ENCODE measurements at places on chromosomes 2 and 18.

DNA sequence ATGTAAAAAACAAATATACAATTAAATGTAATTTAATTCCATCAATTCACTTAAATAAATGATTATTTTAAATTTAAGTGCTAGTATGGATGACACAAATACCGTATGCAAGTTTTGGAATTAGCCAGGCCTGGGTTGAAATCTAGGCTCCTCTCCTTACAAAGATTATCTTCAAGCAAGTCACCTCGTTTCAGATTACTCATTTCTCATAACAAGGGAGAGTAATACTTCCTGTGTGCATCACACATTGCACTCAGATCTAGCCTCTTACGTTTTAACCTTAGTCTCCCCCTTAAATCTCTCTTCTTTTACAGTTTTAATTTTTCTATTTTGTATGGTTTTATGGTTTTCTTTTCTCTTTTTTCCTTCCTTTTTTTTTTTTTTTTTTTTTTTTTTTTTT, 1475.9 kb upstream of the NXPH2 start:
- DNase-seq: no peak

DNA sequence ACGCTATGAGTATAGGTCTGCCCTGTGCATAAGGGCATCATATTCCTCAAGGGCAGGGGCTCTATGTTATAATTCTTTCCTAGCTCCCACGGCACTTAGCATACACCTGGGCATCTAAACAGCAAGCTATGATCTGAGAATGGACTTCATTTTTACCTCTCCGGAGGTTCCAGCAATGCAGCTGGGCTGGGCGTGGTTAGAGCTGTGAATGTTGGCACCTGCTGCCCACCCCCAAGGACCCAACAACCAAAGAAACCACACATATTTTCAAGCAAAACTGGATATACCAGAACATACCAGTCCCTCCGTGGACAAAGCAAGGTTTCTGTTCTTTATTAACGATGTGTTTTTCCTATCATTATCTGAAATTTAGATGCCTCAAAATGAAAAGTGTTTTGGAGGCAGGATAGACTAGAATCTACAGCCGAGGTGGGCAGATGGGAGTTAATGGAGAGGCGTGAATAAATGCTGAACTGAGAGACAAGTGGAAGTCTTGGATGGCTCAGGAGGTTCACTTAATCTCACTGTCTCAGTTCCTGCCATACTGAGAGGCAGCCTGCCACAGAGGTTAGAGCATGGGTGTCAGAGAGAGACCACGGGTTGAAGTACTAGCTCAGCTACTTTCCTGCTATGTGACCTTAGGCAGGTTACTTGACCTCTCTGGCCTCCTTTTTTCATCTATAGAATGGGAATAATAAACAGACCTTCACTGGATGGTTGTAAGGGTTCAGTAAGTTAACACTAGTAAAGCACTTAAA, 186.6 kb upstream of the SMAD2 start:
- no peak for DNase-seq

- DNase-seq: no peak
Observed at GRCh38 chr2:85167479-85167878, 34.3 kb downstream of the TCF7L1 start.

GRCh38 chr2:48170281-48170680, 264.0 kb upstream of the FBXO11 start:
- no peak for DNase-seq

DNA sequence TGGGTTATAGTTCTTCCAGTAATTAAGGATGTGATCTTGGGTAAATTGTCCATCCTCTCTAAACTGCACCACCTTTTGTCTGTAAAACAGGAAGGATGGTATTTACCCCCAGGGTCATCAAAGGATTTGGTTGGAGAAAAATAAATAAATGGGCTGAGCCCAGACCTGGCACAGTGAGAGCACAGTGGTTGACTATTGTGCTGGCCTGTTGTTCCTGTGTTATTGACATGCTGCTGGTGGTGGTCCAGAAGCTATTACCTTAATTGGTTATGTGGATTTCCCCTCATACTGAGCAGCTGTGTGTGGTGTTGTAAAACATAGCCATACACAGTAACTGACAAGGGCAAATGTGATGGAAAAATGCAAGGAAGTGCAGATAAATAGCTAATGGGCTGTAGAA, 746 bp upstream of the IL37 start:
- DNase-seq: peak; percentile 37

DNA sequence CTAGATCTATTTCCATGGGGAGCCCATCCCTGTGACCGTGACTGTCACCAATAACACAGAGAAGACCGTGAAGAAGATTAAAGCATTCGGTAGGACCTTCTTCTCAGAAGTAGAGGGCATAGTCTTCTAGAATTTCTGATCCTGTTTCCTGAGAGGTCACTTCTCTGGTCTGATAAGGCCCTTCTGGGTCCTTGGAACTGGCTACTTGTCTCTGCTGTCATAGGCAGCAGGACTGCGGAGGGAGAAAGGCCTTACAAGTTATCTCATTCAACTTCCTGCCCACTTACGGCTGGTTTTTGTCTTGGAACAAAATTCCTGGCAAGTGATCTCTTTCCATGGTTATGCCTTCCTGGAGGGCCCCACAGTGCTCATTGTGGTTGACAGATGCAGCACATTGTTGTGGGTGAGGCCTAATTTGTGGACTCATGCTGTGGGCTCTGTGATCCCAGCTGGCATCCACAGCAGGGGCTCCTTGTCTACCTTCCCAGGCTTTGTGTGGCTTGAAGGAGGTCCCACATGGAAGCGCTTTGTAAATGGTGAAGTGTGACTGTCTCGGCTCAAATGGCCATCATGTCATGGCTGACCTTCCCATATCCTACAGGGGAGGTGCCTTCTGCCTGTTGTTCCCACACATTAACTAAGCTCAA, 22.0 kb downstream of the SAG start:
- peak; percentile 62 for DNase-seq

GRCh38 chr2:79554899-79555298, 42.0 kb downstream of the CTNNA2 start:
- no peak for DNase-seq

- no peak for DNase-seq
Observed at GRCh38 chr18:48682768-48683167, 143.9 kb downstream of the CTIF start.

DNA sequence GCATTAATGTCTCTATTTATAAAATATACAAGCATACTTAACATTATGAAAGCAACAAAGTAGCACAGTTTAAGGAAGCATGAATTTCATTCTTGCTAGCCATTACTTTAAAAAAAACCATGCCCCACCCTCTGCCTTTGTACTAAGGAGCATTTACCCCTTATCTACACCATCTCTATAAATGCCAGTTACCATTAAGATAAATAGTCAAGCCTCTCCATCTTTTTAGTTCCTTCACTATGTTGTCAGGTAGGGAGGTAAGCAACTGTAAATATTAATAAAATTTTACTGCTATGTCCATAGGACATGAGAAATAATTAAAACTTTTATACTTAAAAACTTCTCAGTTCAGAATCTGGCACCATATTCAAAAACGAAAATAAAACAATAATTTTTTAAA, 42.1 kb downstream of the ROCK1 start:
- no peak for DNase-seq

- DNase-seq: no peak
Observed at GRCh38 chr2:24791452-24791851, 1.7 kb downstream of the PTRHD1 start.

DNA sequence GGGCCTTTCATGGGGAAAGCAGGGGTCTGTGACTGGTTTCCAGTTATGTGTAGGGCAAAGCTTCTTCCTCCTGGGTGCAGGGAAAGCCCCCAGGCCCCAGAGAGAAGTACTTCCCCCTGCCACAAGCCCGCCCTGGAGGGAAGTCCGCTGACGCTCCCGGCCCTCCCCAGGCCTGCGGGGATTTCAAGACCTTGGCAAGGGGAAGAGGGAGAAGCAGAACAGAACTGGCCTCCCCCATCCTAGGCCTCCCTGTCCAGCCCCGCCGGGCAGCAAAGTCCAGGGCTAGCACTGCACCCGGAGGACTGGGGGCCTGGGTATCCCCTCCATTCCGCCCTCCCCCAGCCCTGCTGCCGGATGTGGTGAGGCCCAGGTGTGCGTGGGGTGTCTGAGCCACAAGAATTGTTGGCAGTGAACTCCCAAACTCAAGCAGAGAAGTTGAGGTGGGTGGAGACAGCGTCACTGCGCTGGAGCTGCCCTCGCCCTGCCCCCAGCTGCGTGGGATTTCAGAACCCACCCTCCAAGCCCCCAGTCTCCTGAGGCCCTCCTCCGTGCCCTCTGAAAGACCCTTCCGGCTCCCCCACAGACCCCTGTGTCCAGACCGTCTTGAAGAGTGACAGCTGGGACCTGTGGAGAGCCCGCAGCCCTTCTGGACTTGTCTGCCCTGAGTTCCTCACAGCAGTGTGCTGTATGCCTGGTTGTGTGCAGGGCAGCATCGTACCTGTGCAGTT, 1.1 kb upstream of the DUSP2 start:
- DNase-seq: no peak

DNA sequence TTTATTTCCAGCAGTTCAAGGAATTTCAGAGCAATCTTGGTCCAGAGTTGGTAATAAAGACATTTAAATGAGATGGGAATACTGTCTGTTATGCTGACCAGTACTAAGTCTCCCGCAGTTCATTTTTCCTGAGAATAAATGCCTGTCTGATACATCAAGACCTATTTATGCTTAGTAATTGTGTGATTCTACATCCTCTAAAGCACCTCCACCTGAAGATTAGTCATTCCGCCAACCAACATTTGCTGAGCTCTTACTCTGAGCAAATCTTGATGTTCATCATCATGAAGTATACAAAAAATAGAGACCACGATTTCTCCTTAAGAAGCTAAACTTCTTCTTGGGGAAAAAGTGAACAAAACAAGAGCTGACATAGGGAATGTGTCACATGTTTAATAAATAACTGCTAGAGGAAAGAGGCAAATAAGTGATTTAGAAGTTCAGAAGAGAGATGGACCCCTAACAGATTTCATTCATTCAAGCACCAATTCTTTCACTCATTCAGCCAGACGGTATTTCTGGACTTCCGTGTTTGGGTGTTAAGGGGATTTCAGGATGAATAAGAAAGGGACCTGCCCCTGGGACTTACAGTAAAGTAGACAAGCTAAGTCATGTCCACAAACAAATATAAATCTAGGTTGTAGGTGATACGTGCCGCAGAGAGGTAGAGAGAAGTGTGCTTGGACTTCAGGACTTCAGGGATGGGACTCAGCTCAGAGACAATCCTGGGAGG, 34.2 kb upstream of the PPP4R1 start:
- DNase-seq: no peak

GRCh38 chr2:19987936-19988335, 2.0 kb downstream of the WDR35 start:
- no peak for DNase-seq

GRCh38 chr2:66252109-66252508, 182.8 kb upstream of the MEIS1 start:
- no peak for DNase-seq

GRCh38 chr2:88903749-88904353, 212.4 kb downstream of the RPIA start:
- peak; percentile 23 for DNase-seq

GRCh38 chr2:225637259-225637658, 237.7 kb downstream of the NYAP2 start:
- no peak for DNase-seq

DNA sequence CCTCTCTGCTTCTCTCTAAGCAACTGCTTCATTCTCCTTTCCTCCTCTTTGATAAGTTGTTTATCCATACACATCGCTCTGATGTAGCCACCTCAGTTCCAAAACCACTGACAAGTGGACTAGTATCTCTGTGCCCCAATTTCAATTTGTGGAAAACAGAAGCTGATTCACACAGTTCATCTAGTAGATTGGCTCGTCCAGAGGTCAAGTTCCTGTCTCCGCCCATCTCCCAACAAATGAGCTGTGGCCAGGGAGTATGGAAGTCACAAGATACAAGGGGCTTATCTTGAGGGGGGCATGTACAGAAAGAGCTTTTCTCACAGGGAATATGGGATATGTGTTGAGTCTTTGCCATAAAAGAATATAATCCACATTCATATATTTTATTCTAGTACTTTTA, 17.7 kb upstream of the CHN1 start:
- DNase-seq: no peak

DNA sequence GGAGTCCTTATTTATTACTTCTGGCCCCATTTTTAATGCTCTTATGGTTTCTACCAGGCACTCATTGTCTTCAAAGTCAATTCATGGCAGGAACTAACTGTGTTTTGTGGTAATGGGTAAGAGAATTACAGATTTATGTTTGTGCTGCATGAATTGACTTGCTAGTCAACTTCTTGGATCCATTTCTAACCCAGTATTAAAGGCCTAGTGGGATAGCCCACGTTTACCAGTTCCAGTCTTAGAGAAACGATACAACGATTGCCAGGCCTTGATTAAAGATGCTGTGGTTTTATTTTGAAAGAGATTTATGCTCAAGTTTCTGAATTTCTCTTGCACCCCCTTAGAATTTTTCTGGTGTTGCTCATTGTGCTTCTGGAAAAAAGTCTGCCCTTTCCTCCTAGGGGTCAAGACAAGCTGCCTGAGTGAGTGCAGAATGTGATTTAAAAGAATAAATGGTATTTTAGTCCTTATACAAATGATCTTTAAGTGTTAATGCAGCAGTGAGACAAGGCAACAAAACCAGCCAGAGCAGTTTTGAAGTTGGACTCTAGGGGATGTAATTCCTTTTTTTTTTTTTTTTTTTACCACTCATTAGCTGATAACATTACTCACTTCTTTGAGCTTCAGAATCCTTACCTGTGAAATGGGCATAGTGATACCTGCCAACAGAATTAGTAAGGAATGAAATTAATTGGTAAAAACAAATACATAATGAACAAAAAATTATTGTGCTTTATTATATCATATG, 101.5 kb downstream of the ARHGAP15 start:
- no peak for DNase-seq

GRCh38 chr2:173019755-173020154, 55.9 kb upstream of the MAP3K20 start:
- no peak for DNase-seq

- DNase-seq: no peak
Observed at GRCh38 chr2:30141136-30141535, 5.7 kb upstream of the YPEL5 start.

DNA sequence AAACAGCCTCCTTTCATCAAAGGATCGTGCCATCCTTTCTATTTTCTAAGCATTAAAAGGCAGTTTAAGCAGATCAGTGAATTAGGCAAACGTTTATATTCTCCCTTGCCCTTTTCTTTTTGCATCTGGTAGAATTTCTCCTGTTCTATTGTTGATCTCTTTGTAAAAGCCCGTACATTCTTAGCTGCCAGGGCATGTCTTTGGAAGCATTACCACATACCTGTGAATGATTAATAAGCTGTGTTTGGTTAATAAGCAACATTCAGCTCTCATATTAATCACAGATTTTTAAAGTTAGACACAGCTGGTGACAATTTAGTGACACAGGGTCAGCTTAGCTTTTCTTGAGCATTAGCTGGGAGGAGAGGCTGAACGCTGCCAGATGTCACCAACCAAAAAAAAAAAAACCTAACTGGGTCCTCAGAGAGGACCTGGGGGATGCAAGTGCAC, 33.8 kb upstream of the CYP1B1 start:
- no peak for DNase-seq

DNA sequence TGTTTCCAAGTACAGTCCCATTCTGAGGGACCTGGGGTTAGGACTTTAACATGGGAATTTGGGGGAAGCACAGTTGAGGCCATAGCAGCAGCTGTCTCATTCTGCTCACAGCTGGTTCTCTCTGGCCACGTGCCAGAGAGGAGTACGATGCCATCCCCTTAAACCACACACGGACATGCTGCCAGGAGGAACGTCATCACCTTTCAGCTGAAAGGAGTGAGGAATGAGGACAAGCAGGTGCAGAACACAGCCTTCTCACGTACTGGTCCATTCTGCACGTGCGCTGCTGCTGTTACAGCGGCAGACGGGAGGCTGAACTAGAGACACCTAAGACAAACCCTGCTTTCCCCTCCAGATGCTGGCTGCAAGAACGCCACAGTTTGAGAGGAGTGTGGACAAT, 33.5 kb downstream of the ODC1 start:
- DNase-seq: no peak
